NCI-H1417 treated with DMSO at 0.1 percent for 48 hours (cell line): ENCODE measurements at places on chromosomes 1 and 21.

DNA sequence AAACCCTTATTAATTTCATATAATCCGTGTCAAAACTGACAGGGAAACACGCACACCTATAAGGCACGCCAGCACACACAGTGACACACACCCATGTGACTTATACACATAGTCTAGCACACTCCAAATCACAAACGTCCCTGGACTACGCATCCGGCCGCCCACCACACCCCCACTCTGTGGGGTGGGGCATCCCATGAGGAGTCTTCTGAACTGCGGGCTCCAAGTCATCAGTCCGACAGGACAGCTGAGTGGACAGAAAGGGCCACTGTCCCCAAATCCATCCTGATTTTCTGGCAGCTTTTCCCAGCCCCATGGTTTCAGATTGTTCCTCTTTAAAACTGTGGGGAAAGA, 829 bp downstream of the PEA15 start:
- no peak for DNase-seq

GRCh38 chr1:25742316-25742715, 57.7 kb upstream of the SELENON start:
- no peak for DNase-seq

GRCh38 chr21:32930673-32931072, 95.1 kb upstream of the OLIG2 start:
- no peak for DNase-seq

DNA sequence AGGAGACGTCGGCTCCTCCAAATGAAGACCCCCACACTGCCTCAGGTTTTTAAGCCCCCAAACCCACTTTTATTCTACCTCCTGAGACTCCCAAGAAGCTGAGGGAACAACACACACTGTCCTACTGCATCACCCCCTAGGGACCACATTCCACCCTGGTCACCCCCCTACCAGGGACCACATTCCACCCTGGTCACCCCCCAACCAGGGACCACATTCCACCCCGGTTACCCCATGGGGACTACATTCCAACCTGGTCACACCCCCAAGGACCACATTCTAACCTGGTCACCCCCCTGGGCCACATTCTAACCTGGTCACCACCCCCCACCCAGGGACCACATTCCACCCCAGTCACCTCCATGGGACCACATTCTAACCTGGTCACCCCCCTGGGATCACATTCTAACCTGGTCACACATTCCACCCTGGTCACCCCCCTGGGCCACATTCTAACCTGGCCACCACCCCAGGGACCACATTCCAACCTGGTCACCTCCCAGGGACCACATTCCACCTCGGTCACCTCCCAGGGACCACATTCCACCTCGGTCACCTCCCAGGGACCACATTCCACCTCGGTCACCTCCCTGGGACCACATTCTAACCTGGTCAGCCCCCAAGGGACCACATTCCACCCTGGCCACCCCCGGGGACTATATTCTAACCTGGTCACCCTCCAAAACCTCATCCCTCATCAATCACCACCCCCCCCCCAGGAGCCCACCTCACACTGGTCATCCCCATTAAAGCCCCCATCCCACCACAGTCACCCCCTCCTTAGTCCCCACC, 587.6 kb downstream of the NPHP4 start:
- no peak for DNase-seq

GRCh38 chr1:233328142-233328921, 808 bp downstream of the MAP3K21 start:
- no peak for DNase-seq

- DNase-seq: no peak
Measured at GRCh38 chr1:77406661-77407060, 124.8 kb downstream of the AK5 start.

GRCh38 chr1:9910076-9910422, at the start of gene CTNNBIP1:
TSS of gene CTNNBIP1 (minus strand) at chr1:9910269. CDS start at chr1:9872064, 38,205 bp downstream.
- peak; percentile 90 for DNase-seq

DNA sequence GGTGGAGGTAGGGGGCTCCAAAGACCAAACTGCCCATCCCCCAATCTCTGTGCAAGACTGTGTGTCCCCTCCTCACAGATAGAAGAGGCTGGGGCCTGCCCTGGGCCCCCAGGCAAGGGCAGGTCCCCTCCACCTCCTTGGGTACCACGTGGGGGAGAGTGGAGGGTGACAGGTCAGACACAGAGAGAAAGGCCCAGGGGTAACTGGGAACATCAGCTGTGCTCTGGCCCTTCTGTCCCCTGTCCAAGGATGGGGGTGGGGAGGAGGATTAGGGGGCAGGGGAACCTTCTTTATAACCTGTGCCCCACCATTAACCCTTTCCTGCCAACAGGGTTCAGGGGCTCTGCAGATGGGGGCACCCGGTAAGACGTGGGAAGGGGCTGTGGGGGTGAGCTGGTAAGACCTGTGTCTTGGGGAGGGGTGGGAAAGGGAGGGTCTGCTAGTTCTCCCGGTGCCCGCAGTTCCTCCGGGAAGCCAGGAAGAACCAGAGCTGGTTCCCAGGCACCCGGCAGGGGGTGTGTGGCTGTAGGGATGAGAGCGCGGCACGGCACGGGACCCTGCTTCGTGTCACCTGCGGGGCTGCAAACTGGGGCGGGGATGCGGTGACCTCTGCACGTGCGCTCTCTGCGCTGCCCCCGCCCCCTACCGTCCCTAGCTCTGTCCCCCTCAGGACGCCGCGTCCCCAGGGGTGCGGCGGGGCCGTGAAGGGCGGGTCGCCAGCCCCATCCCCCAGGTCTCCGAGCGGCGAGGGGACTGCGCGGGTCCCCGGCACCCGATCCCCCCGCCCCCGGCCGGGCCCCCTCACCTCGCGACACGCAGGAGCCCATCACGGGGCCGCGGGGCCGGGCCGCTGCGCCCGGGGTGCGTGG, 601 bp downstream of the FAM131C start:
- DNase-seq: no peak

- no peak for DNase-seq
Measured at GRCh38 chr1:184329245-184329953, 57.4 kb upstream of the C1orf21 start.

DNA sequence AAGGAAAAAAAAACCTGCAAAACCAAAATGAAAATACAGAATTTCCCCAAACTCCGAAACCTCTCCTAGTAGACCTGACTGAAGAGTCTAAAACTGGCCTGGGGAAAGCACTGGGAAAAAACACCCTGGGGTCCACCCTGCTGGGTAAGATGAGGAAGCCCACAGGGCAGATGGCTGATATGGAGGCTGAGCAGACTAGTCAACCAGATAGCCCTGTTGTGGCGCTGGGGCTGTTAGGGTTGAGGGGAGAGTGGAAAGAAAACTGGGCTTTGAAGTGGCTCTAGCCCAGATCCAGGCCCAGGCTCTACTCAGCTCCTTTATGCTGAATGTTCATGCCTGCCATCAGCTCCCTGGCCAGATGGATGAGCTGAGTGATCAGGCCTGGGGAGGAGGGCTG, 6.8 kb upstream of the SLAMF1 start:
- no peak for DNase-seq

- no peak for DNase-seq
Measured at GRCh38 chr21:37192019-37192418, 75.1 kb downstream of the VPS26C start.

DNA sequence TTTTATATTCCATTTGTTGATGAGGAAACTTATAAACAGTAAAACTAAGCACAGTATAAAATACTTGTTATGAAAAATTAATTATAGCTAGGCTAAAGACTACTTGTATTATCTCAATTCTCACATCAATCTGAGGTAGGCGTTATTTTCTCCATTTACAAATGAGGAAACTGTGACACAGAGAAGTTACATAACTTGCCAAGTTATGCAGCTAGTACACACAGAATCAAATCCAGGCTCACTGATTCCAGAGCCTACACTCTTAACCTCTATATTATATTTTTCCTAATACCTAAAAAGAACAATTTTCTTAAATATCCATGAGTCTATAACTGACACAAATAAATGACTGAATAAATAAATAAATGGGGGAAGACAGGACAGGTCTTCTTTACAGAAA, 11.2 kb upstream of the VPS45 start:
- no peak for DNase-seq
